Natural killer cell (primary cell): ENCODE measurements at places on chromosomes 6 and 20.

DNA sequence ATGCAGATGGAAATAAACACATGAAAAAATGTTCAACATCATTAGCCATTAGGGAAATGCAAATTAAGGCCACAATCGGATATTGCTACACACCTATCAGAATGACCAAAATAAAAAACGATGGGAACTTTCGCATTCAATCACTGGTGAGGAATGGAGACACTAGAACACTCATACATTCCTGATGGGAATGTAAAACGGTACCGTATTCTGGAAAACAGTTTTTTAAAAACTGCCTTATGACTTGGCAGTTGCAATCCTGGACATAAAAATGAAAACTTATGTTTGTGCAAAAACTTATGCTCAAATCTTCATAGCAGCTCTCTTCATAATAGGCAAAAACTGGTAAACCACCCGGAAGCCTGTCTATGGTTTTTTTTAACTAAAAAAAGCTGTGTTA, 146.0 kb downstream of the CEBPB start:
- DNase-seq = no peak

DNA sequence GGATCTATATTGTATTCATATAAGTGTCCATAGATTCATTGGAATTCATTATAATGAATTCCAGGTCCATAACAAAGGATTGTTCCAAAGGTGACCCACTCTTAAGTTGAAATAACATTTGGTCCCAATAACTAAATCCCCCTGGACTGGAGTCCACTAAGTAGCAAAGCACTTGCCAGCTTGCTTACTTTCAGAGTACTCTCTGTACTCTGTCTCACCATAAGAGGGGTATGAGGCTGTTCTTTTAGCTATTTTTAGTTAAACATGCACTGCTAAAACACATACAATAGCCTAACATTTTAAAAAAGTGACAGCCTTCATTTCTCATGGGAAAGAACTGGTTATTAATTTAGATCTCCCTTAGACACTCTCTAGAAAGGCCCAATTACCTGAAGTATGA, 16.7 kb upstream of the ARHGAP18 start:
- DNase-seq = no peak

GRCh38 chr20:2804852-2805688, 4.6 kb upstream of the CPXM1 start:
- no peak for DNase-seq

DNA sequence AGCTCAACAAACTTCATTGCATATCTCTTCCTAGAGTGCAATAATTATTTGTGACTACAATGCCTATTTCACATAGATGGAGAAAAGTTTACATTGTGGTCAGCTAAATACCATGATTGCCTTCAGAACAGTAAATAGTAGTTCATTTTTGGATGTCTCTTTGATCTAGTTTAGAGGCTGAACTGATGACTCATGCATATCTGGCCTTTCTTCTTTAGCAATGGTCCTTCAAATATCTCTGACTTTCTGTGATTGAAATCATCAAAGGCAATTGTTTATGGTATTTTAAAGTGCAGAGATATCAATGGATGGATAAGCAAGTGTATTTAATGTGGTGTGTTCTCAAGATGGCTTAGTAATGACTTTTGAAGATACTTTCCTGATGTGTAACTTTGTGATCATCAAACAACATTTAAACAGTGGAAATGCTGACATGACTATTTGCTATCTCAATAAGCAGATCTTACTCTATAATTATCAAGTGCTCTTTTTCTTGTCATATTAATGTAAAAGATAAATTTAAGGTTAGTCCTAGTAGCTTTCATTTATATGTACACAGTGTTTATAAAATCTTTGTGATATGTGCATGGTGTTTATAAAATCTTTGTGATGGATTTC, 523.7 kb upstream of the SLC35B3 start:
- DNase-seq = no peak

DNA sequence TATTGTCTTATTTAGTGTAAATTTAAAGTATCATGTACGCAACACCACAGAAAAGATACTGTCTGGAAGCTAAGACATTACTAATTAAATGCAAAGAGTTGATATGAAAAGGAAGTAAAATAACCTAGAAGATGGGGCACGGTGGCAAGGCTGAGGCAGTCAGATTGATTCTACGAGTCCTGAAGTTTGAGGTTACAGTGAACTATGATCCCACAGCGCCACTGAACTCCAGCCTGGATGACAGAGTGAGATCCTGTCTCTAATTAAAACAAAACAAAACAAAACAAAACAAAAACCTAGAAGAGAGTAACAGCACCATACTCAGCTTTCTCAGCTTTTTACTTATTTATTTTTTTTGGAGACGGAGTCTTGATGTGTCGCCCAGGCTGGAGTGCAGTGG, 199.0 kb downstream of the PRKN start:
- no peak for DNase-seq

- DNase-seq = no peak
Measured at GRCh38 chr6:130431346-130431852, 65.6 kb downstream of the TMEM200A start.

DNA sequence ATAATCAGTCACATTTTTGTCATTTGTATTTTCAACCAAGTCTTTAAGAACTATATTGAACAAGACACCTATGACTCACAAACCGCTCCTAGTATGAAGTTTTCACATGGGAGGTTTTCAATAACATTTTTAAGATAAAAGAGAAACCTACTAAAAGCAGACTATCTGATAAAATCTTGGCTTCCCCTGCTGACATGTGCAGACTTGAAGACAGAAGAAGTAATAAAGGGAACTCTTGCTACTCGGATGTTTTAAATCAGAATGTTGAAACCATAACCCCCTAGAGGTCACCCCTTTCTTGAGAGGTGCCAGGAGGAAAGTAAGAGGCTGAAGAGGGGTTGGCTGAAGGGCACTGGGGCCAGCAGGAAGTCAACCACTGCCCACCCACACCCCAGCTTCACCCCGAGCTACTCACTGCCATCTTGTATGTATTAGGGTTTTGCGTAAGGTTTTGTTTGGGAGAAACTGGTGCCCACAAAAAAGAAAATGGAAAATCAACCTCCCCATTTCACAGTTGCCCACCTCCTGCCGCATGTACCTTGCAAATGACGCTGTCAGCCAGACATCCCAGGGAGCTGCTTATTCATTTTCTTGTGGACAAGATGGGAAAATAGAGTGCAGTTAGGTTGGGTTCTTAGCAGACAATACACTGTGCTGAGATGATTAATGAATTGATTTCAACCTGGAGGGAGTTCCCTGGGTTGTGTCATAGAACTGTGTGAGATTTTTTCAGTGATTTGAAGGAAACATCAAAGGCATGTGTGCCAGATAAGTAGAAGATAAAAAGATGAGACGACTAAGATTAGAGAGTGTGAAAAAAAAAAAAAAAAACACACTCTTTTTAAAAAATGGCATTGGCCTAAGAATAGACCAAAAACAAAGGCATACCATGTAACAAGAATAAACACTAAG, 83.2 kb upstream of the TAB2 start:
- DNase-seq = no peak

DNA sequence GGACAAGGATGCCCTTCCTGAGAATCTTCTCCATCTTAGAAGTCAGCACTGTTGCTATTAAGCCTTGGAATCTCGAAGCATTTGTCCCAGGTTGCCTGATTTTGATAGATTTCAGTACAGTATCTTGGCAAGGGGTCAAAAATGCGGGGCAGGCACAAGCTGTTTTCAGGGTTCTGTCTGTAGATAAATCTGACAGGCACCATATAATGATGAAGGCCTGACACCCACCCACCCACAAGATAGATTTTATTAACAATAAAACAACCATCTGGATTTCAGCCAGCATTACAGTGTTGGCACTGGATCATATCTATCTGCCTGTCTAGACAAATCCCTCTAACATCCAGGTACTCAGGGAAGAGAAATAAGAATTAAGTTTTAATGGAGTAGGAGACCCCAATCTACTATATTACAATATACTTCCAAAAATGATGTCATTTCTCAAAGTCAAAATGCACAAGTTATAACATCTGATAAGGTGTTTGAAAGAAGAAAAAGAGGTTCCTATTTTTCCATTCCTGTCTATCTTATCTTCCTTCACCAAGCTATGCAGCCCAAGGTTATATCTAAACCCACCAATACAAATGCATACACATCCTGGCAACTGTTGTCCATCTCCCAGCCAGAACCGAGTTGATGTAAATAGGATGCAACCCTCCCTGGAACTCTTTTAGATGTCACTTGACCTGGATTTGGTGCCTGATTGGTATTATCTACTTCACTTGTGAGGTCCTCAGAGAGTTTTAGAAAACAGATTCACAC, 10.7 kb downstream of the NEDD9 start:
- no peak for DNase-seq

DNA sequence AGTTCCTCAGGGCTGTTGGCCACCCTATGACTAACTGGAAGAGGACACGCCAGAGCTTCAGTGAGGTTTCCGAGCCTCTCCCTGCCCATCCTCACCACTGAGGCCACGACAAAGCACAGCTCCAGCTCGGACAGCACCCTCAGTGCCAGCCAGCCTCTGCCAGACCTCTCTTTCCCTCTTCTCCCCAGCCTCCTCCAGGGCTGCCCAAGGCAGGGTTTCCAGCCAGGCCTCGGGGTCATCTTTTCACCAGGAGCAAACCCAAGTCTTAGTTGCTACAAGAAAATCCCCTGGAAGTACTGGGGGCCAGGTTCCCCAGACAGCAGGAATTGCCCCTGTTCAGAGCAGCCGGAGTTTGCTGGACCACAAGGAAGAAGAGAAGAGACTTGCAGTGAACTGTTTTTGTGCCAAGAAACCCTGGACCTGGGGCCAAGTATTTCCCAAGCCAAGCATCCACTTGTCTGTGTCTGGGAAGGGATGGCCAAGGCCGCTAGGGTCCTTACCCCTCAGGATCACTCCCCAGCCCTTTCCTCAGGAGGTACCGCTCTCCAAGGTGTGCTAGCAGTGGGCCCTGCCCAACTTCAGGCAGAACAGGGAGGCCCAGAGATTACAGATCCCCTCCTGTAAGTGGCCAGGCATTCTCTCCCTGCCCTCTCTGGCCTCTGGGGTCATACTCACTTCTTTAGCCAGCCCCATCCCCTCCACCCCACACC, 41.6 kb downstream of the PLAGL2 start:
- no peak for DNase-seq

DNA sequence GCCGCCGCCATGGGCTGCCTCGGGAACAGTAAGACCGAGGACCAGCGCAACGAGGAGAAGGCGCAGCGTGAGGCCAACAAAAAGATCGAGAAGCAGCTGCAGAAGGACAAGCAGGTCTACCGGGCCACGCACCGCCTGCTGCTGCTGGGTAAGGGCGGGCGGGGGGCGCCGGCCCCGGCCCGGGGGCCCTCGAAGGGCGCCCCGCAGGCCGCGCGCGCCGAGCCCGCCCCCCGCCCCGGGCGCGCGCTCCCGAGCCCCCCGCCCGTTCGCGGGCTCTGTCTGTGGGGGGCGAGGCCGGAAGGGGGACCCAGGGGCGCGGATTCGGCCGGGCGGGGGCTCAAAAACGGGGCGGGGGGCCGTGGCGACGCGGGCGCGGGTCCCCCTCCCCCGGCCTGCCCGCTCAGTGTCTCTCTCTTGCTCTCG, 39.2 kb downstream of the GNAS start:
- DNase-seq = no peak

DNA sequence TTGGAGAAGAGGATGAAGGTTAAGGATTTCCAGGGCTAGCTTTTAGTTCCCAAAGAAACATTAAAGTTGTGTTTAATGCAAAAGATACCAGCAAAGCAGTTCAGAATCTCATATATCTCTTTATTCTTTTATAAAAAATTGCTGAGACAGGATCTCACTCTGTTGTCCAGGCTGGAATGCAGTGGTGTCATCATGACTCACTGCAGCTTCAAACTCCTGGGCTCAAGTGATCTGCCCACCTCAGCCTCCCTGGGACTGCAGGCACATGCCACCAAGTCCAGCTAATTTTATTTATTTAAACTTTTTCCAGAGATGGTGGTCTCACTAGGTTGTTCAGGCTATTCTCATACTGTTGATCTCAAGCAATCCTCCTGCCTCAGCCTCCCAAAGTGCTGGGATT, 41.1 kb upstream of the CAP2 start:
- no peak for DNase-seq

DNA sequence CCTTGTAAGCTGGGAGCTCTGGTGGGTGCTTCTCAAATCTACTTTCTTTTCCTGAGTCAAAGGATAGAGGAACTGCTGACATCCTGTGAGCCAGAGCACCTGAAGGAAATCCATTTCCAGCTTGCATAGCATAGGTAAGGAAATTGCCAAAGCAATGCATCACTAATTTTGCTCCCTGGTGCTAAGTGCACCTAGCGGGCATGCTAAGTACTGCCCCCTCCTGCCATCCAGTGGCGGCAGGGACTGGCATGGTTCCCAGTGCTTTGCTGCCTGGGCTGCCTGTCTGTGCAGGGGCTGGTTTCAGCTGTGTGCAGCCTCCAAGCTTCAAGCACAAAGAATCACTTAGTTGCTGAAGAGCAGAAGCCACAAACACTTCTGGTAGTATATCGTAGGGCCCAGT, 63.9 kb downstream of the FARS2 start:
- no peak for DNase-seq

DNA sequence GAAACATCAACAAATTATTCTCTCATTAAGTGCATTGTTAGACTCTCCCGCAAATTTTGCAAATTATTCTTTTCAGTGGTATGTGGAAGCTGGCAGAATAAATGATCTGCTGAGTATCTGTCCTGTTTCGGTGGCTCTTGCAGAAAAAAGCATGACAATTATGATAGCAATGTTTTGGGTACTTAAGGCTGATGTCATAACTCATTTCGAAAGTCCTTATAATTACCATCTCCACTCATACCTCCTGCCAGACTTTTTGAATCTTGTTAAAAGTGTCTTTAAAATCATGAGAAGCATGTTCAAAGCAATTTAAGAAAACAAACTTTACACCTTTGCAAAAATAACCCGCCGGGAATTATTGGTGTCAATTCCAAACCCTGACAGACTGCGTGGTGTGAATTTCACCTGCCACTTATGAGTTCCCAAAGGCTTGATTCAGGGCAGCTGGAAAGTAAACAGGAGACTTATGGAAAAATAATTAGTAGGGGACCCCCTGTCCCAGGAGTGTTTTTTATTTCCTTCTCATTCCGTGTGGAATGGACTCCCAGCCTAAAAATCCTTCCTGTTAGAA, 87.6 kb upstream of the E2F3 start:
- no peak for DNase-seq

DNA sequence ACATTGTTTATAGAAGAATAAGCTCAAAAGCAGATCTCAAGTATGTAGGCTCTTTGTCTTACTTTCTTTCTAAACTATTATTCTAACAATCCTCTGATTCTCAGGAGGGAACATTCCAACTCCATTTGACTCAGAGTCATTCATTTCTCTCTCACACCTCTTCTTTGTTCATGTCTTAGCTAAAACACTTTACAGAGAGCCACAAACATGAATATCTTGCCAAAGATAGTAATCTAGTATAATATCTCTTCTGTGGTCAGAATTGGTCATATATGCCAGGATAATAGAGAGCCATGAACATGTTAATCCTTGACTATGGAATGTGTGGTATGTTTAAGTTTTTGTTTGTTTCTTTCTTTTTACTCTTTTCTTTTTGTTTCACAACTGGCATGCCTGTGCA, 456.0 kb upstream of the PTCHD4 start:
- no peak for DNase-seq

- DNase-seq = no peak
Measured at GRCh38 chr6:19128701-19129100, 708.5 kb upstream of the ID4 start.

GRCh38 chr6:148455225-148455624, 112.6 kb downstream of the SASH1 start:
- no peak for DNase-seq
